ENCODE measurements at places on chromosomes 6 and 20.

DNA sequence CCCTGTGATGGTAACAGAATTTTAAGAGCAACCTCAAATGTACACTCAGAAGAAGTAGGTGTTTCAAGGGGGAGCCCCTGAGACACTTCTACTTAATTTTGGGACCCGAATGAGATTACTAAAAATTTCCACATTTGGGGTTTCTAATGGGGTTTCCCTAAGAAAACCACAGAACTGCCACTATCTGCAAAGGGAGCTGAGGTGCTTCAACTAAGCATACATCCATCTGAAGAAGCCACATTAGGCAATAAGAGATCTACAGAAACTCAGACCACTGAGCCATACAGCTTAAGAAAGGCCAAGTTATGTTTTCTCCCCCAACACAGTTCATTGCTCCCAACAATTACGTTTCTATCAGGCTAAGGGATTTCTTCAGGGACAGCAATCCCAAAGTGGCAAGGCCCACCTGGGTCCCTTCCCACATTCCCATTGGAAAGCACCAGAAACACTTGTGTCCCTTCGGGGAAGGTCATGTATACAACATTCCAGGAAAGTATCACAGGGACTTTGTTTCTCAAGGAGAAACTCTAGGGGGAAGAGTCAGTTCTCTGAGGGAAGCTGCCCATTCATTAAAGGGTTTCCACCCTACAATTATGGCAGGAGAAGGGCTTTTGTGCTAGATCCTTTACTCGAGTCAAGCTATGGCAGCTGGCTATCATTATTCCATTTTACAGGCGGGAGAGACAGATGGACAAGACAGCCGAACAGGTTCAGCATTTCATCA, 5.0 kb downstream of the BCL2L1 start:
- DNase-seq: no peak

DNA sequence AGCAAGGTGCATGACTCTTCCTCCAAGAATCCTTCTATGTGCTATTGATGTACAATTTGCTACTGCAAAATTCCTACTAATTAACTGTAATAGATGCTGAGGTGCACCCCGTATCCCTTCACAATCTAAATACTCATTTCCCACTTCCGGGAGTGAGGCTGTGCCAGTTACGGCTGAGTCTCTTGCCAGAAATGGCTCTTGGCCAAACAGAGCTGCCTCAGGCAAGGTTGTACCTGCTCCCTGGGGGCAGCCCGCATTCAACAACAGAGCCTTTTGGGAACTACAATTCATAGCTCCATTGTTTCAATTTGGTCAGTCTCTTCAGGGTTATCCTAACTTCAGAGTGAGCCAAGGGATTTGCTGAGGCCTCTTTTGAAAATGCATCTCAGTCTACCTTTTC, 789.8 kb upstream of the MAP3K7 start:
- DNase-seq: peak; percentile 4

GRCh38 chr6:125984311-125984710, 2.0 kb upstream of the TRMT11 start:
- peak; percentile 26 for DNase-seq

DNA sequence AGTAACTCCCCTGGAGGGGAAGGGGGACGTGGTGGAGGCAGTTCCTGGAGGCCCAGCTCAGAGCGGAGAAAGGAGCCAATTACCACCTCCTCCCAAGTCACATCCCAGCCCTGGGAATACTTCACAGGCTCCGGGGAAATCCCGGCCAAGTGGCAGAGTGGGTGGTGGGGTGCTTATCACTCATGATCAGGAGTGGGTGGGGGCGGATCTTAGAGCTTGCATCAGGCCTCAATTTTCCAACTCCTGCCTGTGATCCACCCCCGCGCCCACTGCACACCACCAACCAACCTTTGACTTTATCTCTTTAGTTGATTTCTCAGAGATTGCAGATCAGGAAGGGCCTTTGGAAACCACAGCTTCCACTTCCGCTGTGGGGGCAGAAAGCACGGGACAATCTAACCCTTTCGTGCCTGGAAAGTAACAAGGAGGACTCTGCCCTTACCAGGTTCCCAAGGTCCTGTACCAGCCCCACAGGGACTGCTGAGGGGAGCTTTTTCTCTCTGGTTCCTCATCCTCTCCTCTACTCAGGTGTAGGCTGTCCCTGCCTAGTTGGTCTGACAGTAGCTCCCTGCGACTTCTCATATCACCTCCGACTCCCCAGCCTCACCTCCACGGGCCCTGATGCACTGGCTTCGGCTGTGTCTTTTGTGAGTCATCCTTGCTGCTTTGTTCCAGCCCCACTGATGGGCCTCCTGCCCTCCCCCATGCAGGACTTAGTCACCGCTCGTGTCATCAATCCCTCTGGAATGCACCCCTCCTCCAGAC, 24.9 kb upstream of the IER3 start:
- peak; percentile 93 for DNase-seq

GRCh38 chr6:12548526-12548925, 168.0 kb upstream of the PHACTR1 start:
- DNase-seq: peak; percentile 61

- DNase-seq: no peak
These were observed 3.6 kb downstream of the NT5E start for GRCh38 chr6:85453490-85453889.

All from NCI-H226 (cell line).